Left cardiac atrium (tissue), 4 donors: ENCODE measurements at places on chromosomes 2 and 18. TPM values are rescaled to one million over a fixed set of nuclear protein-coding genes. Genes with fewer than 3 reads are reported as not detected.

DNA sequence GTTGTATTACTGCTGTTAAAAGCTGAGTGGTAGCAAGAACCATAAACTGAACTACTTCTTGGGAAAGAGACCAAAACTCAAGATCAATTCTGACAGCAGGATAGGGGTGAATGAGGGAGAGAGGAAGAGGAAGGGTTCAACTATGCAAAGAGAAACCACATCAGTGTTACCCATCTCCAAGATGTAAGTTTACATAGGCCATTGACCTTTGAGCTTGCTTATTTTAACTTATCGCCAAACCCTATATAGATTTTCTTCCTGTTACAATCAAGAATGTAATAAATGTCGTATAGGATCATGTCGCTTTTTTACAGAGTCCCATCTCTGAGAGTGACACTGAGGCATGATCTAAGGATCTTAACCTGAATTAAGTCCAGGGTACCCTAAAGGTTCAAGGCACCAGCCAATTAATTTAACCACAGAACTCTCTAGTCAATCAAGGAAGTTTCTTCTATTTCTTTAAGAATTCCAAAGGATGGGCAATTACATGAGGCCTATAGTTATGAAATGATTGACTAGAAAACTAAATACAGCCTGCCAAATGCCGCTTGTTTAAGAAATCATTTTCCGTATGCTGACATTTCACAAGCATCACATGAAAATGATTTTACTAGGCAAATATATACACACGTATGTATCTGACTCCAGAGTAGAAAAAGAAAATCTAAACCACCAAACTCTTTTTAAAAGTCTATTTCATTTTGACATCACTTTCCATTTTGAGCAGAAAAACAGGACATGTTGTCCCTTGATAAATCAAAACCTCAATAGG is 11.8 kb downstream of the RND3 start:
- DNase-seq, result no peak

Gene GALR1
- total RNA-seq, result 0.06 TPM

Gene PAIP2B
- 20.5 TPM for total RNA-seq

DNA sequence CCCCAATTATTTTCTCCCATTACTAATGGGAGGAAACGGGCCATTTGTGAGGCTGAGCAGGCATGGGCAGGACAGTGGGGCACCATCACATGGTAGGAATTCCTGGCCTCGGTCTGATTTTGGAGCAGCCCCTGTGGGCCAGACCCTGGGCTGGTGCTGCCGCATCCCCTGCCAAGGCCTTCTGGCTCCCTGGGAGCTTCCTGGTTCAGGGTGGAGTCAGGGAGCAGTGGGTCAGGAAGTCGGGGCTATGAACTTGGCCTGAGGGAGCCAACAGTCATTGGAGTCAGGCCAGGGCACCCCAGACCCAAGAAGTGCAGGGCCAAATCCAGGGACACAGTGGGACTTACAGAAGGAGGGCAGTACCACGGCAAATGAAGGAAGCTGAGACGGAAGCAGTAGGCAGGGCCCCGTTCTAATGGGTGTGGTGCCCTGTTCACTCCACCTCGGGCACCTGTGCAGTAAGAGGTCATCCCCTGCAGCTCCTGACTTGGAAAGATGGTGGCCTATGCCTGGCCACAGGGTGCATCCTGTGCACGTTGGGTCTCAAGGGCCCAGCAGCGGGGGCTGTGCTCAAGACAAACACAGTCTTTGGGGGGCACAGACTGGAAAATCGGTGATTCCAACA is 328.1 kb downstream of the SMAD2 start:
- no peak for DNase-seq

- DNase-seq, result no peak
Observed at GRCh38 chr2:217033186-217033585, 173.3 kb upstream of the TNP1 start.

Gene HDHD2
- total RNA-seq, result 37.6 TPM

- peak; percentile 49 for DNase-seq
Observed at GRCh38 chr18:57806978-57807285, 3.8 kb upstream of the ATP8B1 start.

- no peak for DNase-seq
Observed at GRCh38 chr2:165801176-165801575, 7.1 kb upstream of the GALNT3 start.

DNA sequence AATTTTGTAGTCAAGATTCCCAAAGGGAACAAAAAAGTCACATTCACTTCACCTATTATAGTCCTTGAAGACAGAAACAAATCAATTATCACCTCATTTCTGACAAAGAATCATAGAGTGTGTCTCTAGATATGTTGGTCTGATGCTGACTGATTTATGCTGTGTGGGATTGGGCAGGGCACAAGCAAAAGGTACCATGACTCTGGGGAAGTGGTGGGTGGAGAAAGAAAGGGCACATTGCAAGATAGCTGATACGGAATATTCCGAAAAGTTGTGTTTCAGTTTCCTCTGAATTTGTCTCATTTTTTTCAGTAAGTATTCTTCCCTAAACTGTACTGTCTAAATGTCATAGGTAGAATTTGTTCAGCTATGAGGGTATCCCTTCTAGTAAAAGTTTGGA is 268.0 kb downstream of the MREG start:
- DNase-seq, result no peak

Gene NTSR2
- not detected for total RNA-seq

GRCh38 chr2:132482821-132483220 is 66.2 kb downstream of the GPR39 start:
- no peak for DNase-seq

Gene KIAA2012
- not detected for total RNA-seq

Gene OTOS
- total RNA-seq, result not detected

Gene CNTNAP5
- not detected for total RNA-seq

DNA sequence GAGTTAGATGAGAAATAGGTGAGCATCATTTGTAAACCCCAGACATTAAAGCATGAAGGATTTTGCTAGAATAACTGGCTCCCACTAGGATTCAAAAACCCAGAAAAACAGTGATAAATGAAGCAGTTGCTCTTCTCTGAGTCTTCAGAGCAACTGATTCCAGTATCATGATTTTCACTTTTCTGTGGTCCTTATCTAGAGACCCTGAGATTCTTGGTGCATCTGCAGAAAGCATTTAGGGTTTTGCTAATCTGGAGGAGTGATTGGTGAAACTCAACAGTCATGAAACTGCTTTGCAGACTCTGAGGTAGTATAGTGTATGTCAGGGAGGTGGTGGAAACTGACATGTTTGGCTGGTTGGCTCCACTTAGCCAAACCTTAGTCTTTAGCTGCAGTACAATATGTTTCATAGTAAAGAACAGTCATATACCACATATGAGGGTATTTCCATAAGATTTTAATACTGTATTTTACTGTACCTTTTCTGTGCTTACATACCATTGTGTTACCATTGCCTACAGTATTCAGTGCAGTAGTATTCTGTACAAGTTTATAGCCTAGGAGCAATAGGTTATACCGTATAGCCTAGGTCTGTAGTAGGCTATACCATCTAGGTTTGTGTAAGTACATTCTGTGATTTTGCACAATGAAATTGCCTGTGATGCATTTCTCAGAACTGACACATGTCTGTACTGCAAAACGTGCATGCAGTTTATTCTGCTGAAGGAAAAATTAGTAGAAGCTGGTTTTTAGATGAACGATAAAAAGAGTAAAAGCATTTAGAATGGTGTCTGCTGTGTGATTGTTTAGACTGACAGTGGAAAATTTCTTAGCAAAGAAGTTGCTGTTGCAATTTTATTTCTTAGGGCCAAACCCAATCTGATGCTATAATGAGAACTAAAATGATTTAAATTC is 23.8 kb downstream of the EML4 start:
- DNase-seq, result no peak

Gene DYNAP
- total RNA-seq, result not detected

GRCh38 chr2:150020937-150021673 is 433.5 kb upstream of the MMADHC start:
- no peak for DNase-seq

Gene EFR3B
- total RNA-seq, result 8.7 TPM

DNA sequence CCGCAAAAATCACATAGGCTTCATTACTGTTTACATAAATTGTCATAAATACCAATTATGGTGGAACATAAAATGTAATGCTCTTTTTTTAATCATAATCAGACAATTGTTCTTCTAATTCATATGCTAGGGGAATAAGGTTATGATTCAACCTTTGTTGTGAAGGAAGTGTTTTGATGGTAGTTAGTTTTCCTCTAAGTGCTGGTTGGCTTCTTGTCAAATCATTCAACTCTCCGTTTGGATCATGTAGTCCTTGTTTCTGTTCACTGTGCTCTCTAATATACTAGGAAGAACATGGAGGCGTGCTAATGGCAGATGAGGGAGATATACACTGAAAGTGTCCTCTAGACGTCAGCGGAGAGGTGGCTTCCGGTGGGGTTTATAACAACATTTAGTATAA is 1938.0 kb upstream of the PIK3C3 start:
- no peak for DNase-seq

Gene APLF
- 5.5 TPM for total RNA-seq

Gene RGPD3
- total RNA-seq, result 0.10 TPM

Gene CYTIP
- total RNA-seq, result 4.9 TPM

Gene UGT1A3
- not detected for total RNA-seq

DNA sequence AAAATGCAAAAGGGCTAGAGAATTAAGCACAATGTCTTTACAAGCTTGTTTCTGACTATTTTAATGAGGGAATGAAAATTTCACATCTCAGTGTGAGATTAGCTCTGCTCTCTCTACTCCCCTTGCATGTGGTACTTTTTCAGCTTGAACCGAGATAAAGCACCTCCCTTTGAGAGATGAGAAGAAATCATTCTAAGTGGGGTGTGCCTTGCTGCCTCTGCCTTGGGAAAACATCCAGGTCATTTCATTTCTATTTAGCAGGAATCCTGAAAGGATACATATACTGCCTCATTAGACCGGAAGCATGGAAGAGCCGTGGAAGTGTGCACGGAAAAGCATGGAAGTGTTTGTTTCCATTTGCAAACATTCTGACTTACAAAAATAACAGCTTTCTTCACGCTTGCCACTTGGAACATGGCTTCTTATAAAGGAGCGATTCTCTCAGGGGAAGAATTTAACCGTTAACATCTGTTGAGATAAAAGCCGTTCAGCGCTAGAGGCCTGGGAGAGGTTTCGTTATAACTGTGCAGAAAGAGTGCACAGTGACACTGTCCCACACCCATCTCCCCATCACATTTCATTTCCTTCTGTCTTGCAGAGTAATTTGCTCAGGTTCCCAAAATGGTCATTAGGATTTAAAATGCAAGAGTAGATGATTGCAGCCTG is 16.7 kb downstream of the NOSTRIN start:
- DNase-seq, result no peak

DNA sequence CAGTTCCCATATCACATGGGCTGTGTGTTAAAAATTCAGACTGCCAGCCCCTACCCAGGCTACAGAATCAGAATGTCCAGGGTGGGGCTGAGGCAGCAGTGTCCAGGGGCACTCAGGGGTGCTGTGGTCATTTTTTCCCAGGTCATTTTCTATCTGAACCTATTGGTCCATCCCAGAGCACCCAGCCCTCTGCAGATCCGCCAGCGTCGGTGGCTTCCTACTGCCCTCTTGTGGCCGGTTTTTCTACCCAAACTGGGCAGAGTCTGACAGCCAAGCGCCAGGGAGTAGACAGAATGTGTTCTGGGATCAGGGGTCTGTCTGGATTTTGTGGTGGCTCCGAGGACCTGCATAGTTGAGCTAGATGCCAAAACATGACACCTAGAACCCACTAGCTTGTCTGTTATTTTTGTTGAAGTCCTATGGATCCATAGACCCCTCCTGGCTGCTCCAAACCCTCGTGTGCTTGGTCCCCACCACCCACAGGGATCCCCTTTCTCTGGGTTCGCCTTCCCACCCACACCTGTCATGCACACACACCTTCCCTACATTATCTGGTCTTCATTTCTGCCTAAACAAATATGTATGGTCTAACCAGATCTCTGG is 34.1 kb upstream of the RMDN2 start:
- peak; percentile 73 for DNase-seq

Gene TSPYL6
- not detected for total RNA-seq

DNA sequence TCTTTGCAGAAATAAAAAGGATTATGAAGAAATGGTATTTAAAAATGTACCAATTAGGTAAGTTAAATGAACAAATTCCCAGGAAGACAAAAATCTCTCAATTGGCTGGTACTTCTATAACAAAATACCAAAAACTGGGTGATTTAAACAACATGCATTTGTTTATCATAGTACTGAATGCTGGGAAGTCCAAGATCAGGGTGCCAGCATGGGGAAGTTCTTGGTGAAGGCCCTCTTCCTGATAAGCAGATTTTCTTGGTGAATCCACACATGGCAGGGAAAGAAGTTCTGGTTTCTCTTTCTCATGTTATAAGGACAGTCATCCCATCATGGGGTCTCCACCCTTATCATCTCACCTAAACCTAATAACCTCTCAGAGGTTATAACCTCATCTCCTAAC is 271.6 kb upstream of the SETBP1 start:
- no peak for DNase-seq

Gene IL1F10
- total RNA-seq, result not detected

DNA sequence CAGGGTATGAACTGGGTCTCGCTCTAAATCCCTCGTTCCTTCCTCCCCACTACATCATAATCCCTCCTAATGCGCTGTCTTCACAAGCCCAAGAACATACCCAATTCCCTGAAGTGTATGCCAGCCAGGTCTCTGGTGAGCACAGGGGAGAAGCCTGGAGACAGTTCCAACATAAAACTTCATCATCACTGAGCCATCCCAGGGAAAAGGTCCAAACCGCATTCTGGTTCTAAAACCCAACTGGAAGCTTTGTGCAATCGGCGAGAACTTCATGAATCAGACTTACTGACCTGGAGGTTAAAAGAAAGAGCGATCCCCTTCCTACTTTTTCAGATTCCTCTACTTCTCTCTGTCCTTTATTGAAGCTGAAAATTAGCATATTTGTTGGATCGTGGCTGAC is 132.7 kb downstream of the ALPK2 start:
- DNase-seq, result no peak

DNA sequence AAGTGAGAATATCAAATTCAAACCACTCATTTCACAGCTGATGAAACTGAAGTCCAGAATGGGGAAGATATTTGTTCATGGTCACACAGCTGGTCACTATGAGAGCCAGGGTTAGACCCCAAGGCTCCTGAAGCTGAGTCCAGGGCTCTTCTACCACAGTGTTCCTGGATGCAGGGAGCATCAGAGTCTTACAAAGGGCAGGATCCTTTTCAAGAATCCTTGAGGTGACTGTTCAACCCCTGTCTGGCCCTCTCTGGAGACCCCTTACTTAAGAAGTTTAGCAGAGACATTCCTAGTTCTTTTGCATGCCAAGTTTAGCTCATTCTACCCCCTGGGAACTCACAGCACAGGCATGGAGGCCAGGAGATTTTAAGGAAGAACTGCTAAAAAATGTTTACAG is 15.7 kb downstream of the PROKR1 start:
- no peak for DNase-seq

Gene DNAJB2
- 43.7 TPM for total RNA-seq

Gene ELP2
- 55.7 TPM for total RNA-seq
